Cerebellar nuclear complex (tissue), 1 donor: ENCODE measurements at places on chromosomes 4 and X.

DNA sequence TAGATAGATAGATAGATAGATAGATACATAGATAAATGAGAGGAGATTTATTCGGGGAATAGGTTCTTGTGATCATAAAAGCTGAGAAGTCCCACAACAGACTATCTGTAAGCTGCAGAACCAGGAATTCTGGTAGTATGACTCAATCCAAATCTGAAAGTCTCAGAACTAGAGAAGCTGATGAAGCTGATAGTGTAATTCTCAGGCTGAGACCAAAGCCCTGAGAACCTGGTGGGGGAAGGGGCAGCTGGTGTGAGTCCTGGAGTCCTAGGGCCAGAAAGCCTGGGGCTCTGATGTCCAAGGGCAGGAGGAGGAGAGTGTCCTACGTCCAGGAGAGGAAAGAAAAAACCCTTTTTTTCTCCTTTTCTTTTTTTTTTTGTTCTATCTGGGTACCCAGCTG lies 8.0 kb upstream of the BANK1 start:
- DNase-seq = no peak

- no peak for DNase-seq
Observed at GRCh38 chrX:41445171-41445570, 2.0 kb upstream of the NYX start.

- DNase-seq = no peak
Observed at GRCh38 chrX:77298790-77299189, 148.4 kb upstream of the FGF16 start.

DNA sequence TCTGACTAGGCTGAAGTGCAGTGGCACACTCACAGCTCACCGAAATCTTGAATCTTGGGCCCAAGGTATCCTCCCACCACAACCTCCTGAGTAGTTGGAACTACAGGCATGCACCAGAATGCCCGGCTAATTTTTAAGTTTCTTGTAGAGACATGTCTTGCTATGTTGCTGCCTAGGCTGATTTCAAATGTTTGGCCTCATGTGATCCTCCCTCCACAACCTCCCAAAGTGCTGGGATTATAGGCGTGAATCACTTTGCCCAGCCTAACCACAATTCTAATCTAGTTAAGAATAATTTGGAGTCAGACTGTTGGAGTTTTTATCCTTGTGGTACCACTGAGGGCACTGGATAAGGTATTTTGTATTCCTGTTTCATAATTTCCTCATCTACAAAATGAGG lies 317.5 kb upstream of the AGA start:
- DNase-seq = no peak

GRCh38 chr4:48307528-48307927 lies 33.8 kb upstream of the SLAIN2 start:
- DNase-seq = no peak

DNA sequence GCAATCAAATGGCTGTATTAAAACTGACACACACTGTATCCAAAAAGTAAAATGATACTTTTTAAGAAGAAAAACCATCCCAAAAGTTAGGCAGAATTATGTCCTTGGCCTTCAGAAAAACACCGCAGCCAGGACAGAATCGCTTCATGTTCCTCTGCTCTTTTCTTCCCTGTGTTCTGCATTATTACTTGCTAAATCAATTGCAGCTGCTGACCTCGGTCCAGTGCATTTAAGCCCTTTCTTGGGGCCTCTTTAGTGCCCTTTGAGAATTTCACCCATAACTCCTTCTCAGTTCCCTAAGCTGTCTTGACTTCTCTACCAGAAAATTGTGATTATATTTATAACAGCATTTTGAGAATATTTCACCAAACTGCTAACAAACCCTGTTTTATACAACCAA lies 696.9 kb downstream of the PCDH7 start:
- DNase-seq = no peak

DNA sequence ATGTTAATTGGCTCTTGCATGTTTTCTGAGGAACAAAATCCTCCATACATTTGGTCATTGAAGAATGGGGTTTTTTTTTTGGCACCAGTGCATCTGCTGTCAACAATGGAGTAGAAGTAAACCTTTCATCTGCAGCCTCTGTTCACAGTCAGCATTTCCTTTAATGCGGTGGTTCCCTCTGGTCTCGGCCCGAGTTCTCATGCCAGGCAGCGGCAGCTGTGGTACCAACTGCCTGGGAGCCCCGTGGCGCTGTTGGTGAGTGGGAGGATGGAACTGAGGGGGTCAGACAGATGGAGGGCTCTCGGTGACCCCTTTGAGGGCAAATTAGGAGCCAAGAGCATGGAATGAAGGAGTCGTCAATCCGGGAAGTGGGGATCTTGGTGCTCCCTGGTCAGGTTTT lies 114.7 kb downstream of the AFF1 start:
- no peak for DNase-seq

DNA sequence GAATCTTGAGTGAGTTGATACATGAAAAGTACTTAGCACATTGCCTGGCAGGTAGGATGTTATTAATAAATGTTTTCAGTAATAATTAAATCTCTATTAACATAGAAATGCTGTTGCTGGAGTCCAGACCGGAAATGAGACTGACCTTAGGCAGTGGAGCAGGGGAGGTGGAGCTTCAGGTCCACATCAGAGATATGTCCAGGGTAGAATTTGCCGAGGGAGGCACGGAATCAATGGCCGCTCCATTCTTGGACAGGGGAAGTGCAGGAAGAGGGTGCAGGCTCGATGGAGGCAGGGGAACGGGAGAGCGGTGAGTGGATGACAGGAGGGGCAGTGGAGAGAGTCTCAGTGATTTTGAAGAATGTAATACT lies 107.3 kb downstream of the GATB start:
- no peak for DNase-seq

DNA sequence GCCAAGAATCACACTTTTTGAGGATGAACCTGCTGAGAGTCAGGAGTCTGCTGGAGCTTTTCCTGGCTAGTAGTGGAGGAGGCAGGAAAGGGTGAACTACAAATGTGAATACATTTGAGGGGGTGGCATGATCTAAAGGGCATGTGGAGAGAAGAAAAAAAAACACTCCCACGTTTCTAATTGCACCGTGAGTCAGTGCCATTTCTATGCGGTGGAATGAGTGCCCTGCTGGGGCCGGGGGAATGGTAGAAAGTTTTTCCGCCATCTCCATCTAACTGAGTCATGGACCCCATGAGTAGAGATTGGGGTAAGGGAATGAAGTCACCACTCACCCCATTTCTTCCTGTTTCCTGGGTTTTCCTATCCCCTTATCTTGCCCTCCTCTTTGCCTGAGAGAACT lies 19.8 kb downstream of the BEX3 start:
- no peak for DNase-seq

GRCh38 chrX:31178064-31178768 lies 106.4 kb upstream of the FTHL17 start:
- DNase-seq = no peak

DNA sequence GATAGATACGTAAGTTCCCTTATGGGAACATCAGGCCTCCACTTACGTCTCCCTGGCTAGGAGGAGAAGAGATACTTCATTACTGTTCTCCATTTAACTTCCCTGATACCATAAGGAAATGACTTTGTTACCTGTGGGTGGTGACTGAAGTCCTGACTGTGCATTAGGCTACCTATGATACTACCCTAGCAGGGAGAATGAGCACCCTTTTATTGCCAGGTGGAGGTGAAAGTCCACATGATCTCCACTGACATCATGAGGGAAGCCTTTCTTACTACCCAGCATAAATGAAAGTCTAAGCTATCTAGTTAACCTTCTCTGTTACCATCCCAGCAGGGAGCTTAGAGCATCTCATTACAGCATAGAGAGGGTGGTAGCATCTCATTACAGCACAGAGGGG lies 24.4 kb upstream of the LAMTOR3 start:
- no peak for DNase-seq

DNA sequence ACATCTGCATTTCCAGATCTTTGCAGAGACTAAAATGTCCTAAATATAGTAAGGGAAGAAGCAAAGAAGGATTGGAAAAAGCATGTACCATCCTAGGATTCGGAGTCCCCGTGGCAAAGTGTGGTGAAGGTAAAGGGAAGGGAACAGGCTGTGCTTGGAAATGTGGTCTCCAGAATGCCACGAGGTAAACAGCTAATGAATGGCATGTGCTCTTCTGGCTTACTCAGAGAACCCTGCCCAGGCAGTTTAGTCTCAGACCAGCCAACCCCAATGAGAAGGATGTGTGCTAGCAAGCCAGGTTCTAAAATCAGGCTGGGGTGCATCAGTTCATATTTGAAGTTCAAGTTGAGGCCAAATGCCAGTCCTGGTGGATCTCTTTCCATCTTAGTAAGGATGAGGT lies 113.1 kb downstream of the RS1 start:
- DNase-seq = no peak

- DNase-seq = no peak
Observed at GRCh38 chrX:68978255-68978654, 149.4 kb downstream of the EFNB1 start.

- no peak for DNase-seq
Observed at GRCh38 chr4:142339053-142339452, 507.0 kb downstream of the INPP4B start.

GRCh38 chrX:3768881-3769280 lies 55.4 kb upstream of the PRKX start:
- no peak for DNase-seq

DNA sequence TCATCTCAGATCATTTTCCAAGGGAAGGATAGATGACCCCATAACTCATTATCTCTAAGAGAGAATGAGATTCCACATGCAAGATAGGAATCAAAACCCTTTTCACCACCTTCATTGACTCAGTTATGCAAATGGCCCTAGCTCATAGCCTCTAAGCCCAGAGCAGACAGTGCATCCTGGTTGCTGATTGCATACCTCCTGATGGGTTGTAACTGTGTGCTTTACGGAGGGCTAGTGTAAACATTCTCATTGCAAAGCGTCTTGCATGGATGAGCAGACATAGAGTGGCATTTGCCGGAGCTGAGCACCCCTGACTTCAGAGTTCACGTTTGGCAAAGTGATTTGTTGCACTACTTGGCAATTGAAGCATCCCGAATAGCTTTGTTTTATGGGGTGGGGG lies 151.0 kb downstream of the VCX3A start:
- DNase-seq = no peak

DNA sequence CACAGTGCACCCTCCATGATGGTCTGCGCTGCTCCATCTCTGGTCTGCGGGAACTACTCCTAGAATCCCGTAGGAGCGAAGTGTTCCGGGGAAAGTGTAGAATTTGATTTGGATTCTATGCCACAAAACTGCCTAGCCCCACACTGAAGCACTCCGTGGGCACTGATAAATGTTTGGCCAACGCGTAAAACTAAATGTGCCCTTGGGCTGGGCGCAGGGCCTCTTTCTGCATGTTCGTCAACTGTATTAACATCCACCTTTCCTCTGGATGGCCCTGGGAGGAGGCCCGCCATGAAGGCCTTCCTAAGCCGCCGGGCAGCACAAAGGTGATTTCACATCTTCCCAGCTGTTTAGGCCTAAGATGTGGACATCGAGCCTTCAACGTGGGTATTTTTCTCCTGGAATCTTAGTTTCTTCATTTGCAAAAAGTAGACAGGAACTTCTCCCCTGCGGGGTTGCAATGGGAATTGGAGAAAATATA lies 2.6 kb downstream of the MSX1 start:
- DNase-seq = no peak

DNA sequence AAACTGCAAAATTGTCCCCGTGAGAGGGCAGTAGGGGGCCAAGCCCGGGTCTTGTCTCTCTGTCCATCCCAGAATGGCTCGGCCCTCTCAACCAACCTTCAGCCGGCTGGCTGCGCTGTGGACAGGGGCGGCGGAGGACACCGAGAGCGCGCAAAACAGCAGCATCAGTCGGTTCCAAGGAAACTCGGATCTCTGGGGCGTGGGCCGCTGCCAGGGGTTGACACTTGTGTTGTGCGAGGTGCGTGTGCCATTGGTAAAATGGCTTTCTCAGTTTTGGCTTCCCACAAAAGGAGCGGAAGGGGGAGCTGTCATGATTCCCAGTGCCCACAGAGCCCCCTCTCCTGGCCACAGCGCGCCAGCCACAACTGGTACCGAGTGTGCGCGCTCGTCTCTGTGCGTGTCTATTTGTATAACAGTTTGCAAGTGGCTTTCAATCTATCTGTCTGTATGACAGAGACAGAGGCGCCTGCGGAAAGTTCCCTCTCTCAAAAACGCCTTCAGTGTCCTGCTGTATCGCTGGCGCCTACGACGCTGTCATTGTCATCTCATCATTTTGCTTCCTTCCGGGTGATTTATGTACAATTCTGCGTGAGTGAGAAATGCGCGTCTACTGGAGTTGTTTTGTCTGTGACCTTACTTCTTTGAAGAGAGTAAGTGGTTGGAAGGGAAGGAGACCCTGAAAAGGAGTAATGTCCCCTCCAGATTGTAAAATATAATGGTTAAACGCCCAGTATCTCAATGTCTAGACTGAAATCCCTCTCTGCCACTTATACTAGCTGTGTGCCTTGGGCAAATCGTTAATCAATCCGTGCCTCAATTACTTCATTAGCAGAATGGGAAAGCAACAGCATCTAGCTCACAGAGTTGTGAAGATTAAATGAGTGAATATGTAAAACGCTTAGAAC lies 1.8 kb downstream of the DKK2 start:
- no peak for DNase-seq

DNA sequence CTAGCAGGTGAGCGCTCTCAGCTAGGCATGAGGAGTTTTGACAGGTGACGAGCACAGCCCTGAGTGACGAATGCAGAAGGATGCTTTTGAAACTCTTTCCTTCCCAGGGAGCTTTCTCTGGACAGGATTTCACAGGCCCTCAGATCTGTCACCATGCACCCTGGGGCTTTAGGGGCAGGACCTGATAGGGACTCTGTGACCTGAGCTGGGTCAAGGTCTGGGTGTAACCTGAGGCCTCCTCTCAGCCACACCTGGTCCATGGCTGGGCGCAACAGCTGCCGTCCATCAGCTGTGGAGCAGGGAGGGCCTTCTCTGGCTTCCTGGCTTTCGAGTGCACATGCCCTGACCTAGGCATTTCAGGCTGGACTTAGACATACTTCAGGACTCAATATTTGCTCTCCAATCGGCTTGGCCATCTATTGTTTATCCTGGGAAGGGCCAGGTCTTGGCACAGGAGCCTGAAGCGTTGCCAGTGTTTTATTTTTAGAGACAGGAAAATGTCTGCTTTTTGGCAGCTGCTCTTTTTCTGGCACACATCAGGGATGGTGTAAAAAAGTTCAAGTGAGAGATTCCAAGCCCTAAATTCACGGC lies 56.4 kb downstream of the C4orf51 start:
- DNase-seq = peak; percentile 78

GRCh38 chr4:162268911-162269310 lies 105.1 kb upstream of the FSTL5 start:
- no peak for DNase-seq

DNA sequence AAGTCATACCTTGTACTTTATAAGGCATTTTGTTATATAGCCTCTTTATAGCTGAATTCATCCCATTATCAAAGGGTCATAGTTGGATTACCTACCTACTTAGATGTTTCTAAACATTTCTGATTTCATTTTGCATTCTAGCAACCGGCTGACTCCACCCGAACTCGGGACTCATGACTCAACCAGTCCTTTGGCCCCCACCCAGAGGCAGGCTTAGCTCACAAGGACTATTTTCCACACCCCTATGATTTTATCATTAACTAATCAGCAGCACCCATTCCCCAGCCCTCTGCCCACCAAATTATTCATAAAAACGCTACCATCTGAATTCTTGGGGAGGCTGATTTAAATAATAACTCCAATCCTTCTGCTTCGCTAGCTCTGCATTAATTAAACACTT lies 79.9 kb upstream of the EGFL6 start:
- no peak for DNase-seq
